ENCODE measurements at places on chromosomes 2 and 18. TPM values are rescaled to one million over a fixed set of nuclear protein-coding genes. Genes with fewer than 3 reads are reported as not detected.

GRCh38 chr18:59509481-59510442 lies 150.7 kb upstream of the LMAN1 start:
- DNase-seq, result peak; percentile 33
- peaks cover 38% of the 10 kb centered on the region for H3K4me1 ChIP-seq
- H3K36me3 ChIP-seq, result no peaks in the 10 kb centered on the region
- peak overlapping the region; percentile 30 for H3K27ac ChIP-seq
- H3K4me3 ChIP-seq, result no peak overlapping the region

The OTX1 gene
- total RNA-seq, result not detected

The LOXHD1 gene
- 0.49 TPM for total RNA-seq

The RNF152 gene
- total RNA-seq, result 10.4 TPM

The ALKAL2 gene
- 1.1 TPM for total RNA-seq

Data from left ventricle myocardium inferior (tissue), 1 donor.